ENCODE measurements at places on chromosomes 5 and 9.
A peak's percentile ranks its signal among the peaks of the same experiment; 100 is the strongest.

DNA sequence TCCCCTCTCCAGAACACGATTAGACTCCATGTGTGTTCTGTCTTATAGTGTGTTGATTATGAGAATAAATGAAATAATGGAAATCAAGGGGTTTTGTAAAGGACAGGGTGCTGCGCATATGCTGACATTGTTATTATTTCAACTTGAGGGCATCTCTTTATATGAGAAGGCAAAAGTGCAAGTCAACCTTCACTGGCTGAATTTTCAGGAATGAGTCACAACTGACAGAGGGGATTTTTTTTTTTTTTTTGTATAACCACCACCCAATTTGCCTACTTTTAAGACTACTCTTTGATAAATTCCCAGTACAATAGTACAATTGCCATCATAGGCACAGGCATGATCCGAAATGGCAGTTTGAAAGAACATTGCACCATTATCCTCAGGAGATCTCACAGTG is 419.2 kb upstream of the NMUR2 start:
- DNase-seq = no peak

DNA sequence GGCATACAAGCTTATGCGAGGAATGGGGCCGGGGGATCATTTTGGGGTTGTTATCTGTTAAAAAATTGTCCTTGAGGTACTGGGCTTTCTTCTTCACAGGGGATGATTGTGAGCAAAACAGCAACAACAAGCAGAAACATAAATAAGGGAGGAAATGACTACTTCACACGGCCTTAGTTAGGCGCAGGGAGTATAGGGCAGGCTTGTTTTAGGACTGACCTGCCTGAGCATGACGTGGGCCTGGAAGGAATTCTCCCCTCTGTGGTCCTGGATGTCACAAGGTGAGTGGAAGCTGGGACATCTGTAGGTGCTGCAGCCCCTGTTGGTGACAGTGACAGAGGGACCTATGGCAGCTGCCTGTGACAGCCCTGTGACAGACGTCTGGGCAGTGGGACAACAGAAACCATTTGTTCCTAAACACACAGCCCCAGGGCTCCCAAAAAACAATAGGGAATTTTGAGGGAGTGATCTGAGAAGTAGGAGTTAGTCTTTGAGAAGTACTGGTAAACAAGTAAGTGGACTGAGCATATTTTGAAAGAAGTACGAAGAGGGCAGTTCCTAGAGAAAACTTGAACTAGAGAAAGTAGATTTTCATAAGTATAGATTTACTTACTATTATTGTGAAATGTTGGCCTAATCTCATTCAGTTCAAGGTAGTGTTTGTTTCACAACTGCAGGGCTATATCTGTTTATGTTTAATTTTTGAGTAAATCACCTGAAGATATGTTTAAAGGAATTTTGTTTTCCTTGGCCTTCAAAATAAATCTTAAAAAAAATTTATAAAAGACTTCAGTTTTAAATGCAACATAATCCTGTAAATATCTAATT is 113.1 kb downstream of the KDM4C start:
- no peak for DNase-seq

GRCh38 chr9:89864731-89865130 is 259.9 kb downstream of the GADD45G start:
- no peak for DNase-seq

GRCh38 chr9:114225561-114226212 is 70.3 kb downstream of the COL27A1 start:
- DNase-seq = no peak

DNA sequence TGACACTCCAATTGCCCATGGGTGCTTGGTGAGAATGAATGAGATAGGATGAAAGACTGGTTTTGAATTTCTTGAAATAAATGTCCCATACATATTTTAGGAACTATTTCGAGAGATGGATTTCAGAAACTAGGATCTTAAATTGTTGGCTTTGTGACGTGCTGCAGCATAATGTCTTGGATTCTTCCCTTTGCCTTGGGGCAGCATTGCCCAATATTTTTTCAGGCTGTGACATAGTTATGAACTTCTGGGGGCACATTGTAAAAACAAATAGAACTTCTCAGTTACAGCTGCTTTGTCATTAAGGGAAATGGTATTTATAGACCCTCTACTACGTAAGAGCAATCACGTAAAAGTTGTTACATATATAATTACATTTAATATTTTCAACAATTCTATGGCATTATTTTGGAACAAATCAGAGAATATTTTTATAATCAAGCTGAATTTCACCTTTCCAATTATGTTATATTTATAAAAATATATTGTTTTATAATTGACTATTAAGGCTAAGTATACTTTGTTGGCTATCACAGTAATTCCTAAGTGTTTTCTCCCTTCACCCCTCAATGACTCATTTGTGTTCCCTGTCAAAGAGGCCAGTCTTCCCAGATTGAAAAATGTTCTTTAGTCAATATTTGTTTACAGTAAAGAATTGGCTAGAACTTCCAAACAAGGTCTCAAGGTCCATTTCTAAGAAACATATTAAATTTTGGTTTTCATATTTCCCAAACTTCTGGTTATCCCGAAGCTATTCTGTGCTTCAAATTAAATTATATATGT is 1388.3 kb upstream of the ACO1 start:
- no peak for DNase-seq

- DNase-seq = no peak
Observed at GRCh38 chr5:15637345-15637744, 137.4 kb downstream of the FBXL7 start.

DNA sequence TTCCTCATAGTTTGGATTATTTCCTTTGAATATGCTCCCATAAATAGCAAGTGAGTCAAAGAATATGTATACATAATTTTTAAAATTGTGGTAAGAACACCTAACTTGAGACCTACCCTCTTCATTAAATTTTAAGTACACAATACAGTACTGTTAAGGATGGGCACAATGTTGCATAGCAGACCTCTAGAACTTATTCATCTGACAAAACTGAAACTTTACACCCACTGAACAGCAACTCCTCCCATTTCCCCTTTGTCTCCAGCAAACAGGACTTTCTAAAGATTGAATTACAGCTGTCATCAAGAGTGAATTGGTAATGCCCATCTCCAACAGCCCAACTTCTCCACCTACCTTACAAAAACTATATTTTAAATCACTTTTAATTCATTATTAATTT is 388.9 kb downstream of the HTR1A start:
- DNase-seq = no peak

DNA sequence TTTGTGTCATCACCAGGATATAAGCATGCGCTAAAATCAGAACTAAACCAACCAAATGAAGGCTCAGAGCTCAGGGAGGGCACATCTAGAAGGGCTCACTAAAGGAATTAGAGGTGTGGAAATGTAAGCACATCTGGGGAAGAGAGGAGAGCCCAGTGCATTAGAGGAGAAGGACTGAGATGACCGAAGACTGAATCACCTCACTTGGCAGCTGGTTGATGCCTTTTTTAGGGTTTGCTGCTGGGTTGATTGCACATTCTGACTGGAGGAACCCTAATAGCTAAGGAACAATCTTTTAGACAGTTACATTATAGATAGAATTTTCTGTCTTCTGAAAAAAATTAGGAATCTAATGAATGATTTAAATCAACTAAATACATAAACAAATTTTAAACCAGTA is 8.2 kb upstream of the IFNA21 start:
- DNase-seq = no peak

DNA sequence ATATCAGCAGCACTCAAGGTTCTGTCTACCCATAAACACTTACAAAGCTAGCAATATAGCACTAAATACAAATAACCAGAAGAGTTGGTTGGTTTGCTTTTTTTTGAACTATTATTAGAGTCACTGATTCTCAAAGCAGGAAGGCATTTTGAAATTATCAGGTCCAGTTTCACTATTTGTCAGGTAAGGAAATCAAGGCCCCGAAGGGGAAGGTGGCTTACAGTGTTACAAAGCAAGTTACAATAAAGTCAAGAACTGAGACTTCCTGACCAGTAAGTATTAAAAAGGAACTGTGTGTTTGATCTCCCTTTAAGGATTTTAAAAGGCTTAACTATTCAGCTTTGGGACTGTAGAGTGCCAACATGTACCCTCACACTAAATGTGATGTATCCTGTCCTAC is 10.8 kb downstream of the C5orf15 start:
- DNase-seq = no peak

DNA sequence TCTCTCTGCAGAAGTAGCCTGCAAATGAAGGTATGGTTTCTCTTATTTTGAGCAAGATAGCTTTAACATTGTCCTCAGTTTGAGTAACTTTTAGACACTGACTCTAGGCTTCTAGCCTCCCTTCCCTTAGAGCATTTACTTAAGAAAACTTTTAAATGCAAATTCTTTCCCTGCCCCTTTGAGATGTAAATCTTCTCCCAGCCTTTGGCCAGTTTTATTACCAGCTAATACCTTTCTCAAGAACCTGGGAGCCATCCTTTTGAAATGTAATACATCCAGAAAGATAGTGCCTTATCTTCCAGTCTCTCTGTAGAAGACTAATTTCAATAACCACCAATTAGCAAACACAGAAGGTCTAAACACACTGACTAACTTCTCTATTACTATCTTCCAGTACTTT is 688.9 kb upstream of the CDH9 start:
- no peak for DNase-seq

GRCh38 chr5:44640945-44641456 is 167.7 kb upstream of the MRPS30 start:
- DNase-seq = no peak

GRCh38 chr5:80090884-80091166 is 55.7 kb downstream of the THBS4 start:
- DNase-seq = no peak

DNA sequence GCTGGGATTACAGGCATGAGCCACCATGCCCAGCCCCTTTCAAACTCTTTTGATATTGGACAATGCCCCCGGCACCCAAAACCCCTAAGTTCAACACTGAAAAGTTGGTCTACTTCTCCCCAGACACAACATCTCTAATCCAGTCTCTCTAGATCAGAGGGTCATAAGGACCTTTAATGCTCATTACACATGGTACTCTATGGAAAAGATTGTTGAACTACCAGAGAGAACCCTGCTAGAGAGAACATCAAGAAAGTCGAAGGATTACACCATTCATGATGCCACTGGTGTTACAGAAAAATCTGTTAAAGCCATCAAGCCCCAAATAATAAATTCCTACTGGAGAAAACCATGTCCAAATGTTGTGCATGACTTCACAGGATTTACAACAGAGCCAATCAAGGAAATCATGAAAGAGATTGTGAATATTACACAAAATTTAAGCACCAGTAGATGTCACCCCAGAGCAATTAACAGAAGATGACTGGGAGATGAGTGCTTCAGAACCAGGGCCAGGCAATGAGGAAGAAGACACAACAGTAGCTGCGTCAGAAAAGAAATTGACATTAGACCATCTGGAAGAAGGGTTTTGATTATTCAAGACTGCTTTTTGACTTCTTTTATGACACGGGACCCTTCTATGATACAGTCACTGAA is 28.3 kb upstream of the NIPAL4 start:
- DNase-seq = peak; percentile 25

GRCh38 chr5:60541980-60542379 is 158.0 kb downstream of the DEPDC1B start:
- no peak for DNase-seq

DNA sequence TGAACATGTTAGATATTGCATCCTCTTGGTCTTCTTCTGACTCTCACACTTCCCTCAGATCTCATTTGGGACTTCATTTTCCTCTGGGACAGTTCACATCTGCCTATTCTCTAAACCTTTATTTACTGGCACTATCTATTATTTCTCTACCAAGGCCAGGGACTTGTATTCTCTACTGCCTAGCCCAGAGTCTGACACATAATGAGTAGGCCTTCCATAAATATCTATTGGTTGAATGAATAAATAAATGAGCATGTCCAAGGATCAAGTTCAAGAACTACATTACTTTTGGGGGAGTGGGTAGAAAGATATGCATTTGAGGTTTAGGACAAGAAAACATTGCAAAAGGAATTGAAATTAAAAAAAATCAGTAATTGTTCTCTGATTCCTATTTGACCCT is 250.3 kb downstream of the TRIM32 start:
- DNase-seq = no peak

- no peak for DNase-seq
Observed at GRCh38 chr9:82404881-82405280, 416.3 kb downstream of the SPATA31D1 start.

DNA sequence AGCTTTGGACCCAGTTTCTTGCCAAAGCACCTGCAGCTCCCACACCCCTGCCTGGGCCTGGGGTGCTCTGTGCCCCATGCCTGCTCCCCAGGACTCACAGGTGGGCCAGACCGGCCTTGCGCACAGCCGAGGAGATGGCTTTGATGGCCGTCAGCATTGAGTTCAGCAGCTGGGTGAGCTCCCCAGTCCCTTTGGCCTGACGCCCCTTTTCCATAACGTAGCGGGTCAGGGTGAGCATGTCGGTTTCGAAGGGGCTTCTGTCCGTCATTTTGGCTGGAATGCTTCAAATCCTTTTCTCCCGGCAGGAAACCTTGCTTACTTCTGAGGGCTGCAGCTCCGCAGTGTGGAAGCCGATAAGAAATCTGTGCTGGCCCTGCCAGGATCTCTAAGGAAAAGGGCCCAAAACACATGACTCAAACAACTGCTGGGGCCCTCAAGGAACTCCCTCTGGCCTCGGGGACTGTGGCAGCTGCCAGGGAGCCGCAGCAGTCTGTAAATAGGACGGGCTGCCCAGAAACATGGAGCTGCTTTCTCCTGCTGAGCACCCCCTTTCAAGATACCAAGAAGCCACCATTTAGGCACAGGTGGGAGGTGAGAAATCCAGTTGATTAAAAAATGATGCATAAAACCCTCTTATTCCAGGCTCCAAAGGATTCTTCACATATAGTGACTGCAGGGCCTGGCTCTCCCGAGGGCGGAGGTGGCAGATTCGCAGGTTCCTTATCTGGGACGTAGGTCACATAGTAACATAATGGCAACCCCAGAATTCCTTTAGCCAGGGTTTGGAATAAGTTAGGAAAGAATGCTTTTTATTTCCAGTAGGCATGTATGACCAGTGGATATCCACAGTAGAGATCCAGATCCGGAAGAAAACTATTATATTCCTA is at the start of gene FBP2:
Gene FBP2, minus strand, starts transcription at position 366 of the 887 bp plus-strand sequence. Its CDS starts 98 bp downstream, at position 268.
- no peak for DNase-seq

DNA sequence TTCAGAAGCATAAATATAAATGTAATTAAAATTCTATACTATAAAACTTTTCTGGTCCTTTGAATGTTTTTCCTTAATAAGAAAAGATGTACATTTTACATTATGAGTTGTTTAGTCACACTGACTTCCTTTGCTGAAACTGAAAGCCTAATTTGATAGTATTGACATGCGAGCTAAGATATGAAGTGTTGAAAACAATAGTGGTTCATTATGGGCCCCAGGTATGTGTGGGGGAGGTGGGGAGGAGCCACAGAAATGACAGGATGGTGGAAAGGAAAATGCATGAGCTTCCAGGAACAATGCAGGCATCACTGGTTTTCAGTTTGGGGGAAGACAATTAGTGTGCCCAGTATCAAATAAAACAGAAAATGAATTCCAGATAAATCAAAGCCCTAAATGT is 35.4 kb upstream of the RLN1 start:
- DNase-seq = peak; percentile 42

- DNase-seq = no peak
Observed at GRCh38 chr9:84856181-84856632, 186.7 kb downstream of the NTRK2 start.

Data from T-helper 2 cell treated with Interferon-gamma antibody and Interleukin-4, amounts not matched to agents 5 μg/mL and 100 μg/mL, for 36 hours (primary cell).